ENCODE measurements at places on chromosomes 11 and 22. TPM values are rescaled to one million over a fixed set of nuclear protein-coding genes. Genes with fewer than 3 reads are reported as not detected.

DUSP8 gene
- total RNA-seq, result 15.3 TPM

SLC22A6 gene
- not detected for total RNA-seq

CUL5 gene
- 42.5 TPM for total RNA-seq

FREY1 gene
- not detected for total RNA-seq

GSTT2B gene
- 4.9 TPM for total RNA-seq

FIBIN gene
- 10.5 TPM for total RNA-seq

MRGPRE gene
- total RNA-seq, result 0.36 TPM

NLRP10 gene
- total RNA-seq, result not detected

DLG2 gene
- total RNA-seq, result 6.5 TPM

GNB1L gene
- 2.9 TPM for total RNA-seq

UCP3 gene
- 2.7 TPM for total RNA-seq

TTLL12 gene
- total RNA-seq, result 12.6 TPM

PLAAT5 gene
- total RNA-seq, result 1.4 TPM

TANGO2 gene
- total RNA-seq, result 71.7 TPM

PDE2A gene
- total RNA-seq, result 19.6 TPM

MAP4K2 gene
- 7.5 TPM for total RNA-seq

IGLL5 gene
- total RNA-seq, result 0.47 TPM

NAA40 gene
- total RNA-seq, result 19.7 TPM

OR8D4 gene
- not detected for total RNA-seq

OR6A2 gene
- not detected for total RNA-seq

MRGPRX4 gene
- total RNA-seq, result not detected

HEPHL1 gene
- not detected for total RNA-seq

KDM4D gene
- total RNA-seq, result 0.69 TPM

MS4A6E gene
- not detected for total RNA-seq

DDX25 gene
- total RNA-seq, result 0.14 TPM

IGSF22 gene
- 0.49 TPM for total RNA-seq

FAU gene
- total RNA-seq, result 629 TPM

MFRP gene
- total RNA-seq, result not detected

PGR gene
- total RNA-seq, result 11.7 TPM

SLC25A1 gene
- 20.9 TPM for total RNA-seq

CECR2 gene
- 3.1 TPM for total RNA-seq

FERMT3 gene
- 5.4 TPM for total RNA-seq

HOATZ gene
- not detected for total RNA-seq

IL17REL gene
- total RNA-seq, result not detected

HORMAD2 gene
- not detected for total RNA-seq

XPNPEP3 gene
- 28.7 TPM for total RNA-seq

Measured in left ventricle myocardium inferior (tissue), 1 donor.